Hepatic stellate cell (primary cell): ENCODE measurements at places on chromosomes 16 and 17.

DNA sequence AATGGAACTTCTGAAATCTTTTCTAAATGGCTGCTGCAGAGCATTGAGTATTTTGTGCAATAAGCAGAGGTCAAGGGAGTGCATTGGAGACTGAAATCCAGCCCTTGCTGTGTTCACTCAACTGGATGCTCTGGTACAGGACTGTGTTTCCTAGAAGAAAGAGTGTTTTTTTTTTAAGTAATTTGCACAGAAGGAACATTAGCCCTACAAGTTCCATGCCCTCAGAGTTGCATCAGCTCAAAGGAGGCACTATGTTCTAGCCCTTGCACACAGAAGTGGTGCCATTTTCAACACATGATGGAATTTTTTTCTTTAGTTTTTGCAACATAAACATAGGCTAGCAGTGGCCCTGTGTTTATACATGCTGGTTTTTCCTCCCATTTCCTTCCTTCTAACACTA, 144.1 kb upstream of the HLF start:
- no peak for DNase-seq

- no peak for DNase-seq
Observed at GRCh38 chr16:47463771-47464624, 2.9 kb downstream of the PHKB start.

DNA sequence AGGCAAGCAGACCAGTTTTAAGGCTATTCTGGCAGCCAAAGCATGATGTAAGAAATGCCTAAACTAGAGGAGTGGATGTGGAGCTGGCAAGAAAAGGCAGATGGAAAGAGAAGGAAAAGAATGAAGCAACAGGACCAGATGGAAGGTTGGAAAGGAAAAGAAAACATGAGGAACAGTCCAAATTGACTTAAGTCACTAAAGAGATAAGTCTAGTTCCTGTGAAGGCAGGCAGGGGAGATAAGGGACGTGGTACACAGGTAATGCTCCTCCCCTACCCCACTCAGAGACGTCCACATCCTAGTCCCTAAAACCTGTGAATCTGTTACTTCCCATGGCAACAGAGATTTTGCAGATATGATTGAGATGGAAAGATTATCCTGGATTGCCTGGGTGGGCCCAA, 43.5 kb downstream of the TEX2 start:
- DNase-seq: no peak

GRCh38 chr17:7716901-7717755, at the start of gene DNAH2:
TSS of gene DNAH2 (plus strand) at chr17:7717744. CDS start at chr17:7719735, 1,991 bp downstream.
- DNase-seq: peak; percentile 90

DNA sequence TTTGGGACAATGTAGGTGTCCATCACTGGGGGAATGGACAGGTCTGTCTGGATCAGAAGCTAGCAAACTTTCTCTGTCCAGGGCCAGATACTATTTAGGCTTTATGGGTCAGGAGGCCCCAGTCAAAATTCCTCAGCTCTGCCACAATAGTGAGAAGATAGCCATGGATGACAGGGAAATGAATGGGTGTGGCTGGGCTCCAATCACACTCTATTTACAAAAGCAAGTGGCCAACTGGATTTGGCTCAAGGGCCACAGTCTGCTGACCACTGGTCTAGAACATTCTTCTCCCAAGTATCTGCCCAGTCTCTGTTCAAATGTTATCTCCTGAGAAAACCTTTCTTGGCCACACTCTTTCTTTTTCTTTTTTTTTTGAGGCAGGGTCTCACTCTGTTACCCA, 339.9 kb downstream of the SOX9 start:
- no peak for DNase-seq

DNA sequence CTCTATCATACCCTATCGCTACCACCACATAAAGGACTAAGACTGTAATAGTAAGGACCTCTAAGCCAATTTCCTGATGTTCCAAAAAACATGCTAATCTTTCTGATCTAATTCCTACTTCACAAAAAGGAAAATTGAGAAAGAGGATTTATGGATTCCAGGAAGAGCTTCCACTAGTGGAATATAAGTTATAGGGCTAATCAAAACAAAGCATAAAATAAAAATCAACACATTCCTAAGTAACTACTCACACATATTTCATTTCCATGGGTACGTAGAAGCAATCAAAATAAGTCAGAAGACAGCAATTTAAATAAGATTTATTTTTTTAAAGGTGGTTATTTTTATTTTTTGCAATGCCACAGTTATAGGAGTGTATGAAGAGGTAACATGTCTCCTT, 12.4 kb downstream of the CCDC43 start:
- peak; percentile 55 for DNase-seq

- DNase-seq: no peak
Observed at GRCh38 chr17:47696717-47697642, 3.0 kb downstream of the TBKBP1 start.

DNA sequence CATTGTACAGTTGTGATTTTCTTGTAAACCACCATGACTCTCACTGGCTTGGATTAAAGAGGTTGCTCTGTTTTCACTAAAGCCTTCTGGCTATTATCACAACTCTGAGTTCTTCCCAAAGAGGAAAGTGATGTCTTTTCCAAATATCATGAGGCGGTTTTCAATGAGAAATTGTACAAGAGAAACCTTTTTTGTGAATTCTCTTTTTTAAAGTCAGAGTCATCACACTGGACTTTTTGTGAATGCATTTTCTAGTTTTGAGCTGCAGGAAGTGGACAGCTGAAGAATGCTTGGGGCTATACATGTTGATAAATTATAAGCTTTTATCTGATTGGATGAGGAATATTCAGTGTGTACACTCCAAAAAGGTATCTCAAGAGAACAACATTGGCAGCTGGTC, 100.2 kb downstream of the PHKB start:
- DNase-seq: no peak

DNA sequence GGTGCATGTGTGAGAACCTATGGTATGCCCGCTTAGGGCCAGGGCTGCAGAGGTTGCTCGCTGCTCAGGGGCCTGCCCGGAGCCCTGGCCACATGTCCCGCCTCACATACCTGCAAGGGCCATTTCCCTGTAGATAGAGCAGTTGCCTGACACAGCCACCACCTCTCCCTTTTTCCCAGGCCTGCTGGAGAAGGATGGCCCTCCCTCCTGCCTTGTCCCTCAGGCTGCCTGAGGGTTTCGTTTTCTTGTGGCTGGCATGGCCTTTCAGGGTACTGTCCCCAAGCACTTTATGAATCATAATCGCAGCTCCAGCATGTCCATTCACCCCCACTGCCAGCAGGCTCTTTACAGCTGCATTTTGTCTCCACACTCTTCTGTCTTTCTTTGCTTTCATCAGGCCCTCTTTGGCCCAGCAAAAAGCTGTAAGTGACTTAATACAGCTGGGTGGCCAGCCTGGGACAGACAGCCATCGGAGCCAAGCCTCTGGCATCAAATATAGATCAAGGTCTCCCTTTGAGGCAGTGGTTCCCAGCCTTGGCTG, 65.7 kb downstream of the MPRIP start:
- no peak for DNase-seq

- no peak for DNase-seq
Observed at GRCh38 chr17:47338026-47338425, 14.3 kb downstream of the EFCAB13 start.
